Upper lobe of right lung (tissue), 1 donor: ENCODE measurements at places on chromosomes 5 and 9. TPM values are rescaled to one million over a fixed set of nuclear protein-coding genes. Genes with fewer than 3 reads are reported as not detected.

DNA sequence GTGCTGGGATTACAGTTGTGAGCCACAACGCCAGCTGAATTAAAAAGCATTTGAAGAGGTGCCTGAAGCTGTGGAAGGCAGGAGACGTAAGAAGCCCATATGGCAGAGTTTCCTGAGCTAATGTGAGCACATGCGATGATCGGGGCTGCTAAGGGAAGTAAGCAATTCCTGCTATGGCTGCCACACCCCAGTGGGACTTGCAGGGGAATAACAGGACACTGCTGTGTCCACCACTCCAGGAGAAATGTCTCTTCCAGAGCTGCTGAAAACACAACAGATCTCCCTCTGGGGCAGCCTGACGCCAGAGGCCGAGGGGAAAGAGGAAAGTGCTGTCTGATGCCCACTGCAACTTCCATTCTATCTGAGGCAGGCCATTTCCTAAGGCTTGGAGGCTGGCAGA, 46.2 kb upstream of the ANKRD55 start:
- no peak for DNase-seq

- DNase-seq: no peak
These were observed 27.2 kb downstream of the ANXA6 start for GRCh38 chr5:151130235-151130921.

DNA sequence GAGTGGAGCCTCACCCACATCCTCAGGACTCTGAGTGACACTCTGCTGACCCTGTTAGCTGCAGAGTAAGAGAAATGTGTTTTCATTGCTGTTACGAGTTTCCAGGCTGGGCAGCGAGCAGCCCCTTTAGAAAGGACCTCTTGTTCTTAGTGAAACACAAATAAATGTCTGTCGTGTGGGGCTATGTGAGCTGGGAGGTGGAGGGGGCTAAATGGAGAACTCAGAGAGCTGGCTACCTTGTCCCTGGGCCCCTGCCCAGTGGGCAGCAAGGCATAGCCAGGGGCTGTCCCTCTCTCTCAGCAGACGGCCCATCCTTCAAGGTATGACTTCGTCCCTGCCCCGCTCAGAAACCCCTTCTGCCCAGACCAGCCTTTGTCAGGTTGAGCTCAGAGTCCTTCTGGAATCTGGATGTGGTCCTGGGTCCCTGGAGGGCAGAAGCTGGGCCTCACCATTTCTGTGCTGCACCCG, 10.2 kb downstream of the DCANP1 start:
- no peak for DNase-seq

- DNase-seq: peak; percentile 23
These were observed 26.9 kb downstream of the ADAMTS2 start for GRCh38 chr5:179318221-179318955.

DNA sequence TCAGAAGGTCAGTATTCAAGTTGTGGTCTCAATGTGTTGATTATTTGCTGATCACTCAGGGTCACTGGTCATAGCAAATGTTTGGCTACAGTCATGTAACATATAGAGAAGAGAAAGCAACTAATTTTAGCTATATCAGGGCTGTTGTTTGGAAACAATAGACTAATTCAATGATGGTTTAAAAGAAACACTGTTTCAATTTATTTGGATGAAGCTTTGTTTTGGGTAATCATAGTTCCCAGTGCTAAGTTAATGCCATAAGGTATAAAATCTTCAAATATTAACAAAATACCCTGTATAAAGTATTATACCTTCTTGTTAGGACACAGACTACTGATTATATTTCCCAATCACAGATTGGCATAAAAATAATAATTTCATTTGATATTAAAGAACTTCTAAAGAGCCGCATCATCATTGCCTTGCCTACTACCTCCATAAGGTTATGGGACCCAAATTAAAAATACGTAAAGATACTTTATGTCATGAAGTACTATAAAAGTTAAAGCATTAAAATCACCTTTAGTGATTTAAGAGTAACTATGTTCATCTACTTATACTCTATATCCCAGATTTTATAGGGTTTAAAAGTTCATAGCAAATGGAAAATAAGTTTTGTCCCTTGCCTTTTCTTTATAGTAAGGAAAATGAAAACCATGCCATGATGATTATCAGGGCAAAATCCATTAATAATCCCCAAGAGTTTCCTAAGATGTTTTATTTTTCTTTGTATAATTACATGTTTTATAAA, 6.0 kb downstream of the NR3C1 start:
- DNase-seq: no peak

- no peak for DNase-seq
These were observed 359.5 kb downstream of the DTWD2 start for GRCh38 chr5:118628660-118629354.

GRCh38 chr5:166845044-166845443, 1446.4 kb upstream of the WWC1 start:
- DNase-seq: no peak

- DNase-seq: no peak
These were observed 43.1 kb downstream of the RALGPS1 start for GRCh38 chr9:126957687-126958053.

DNA sequence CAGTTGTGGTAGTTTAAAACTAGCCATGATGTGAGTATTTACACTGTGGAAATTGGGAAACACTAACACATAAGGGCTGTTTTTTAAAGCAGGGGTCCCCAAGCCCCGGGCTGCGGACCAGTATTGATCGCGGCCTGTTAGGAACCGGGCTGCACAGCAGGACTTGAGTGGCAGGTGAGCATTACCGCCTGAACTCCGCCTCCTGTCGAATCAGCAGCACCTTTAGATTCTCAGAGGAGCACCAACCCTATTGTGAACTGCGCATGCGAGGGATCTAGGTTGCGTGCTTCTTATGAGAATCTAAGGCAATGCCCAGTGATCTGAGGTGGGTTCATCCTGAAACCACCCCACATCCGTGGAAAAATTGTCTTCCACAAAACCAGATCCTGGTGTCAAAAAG, 127.8 kb downstream of the PCSK5 start:
- peak; percentile 61 for DNase-seq

DNA sequence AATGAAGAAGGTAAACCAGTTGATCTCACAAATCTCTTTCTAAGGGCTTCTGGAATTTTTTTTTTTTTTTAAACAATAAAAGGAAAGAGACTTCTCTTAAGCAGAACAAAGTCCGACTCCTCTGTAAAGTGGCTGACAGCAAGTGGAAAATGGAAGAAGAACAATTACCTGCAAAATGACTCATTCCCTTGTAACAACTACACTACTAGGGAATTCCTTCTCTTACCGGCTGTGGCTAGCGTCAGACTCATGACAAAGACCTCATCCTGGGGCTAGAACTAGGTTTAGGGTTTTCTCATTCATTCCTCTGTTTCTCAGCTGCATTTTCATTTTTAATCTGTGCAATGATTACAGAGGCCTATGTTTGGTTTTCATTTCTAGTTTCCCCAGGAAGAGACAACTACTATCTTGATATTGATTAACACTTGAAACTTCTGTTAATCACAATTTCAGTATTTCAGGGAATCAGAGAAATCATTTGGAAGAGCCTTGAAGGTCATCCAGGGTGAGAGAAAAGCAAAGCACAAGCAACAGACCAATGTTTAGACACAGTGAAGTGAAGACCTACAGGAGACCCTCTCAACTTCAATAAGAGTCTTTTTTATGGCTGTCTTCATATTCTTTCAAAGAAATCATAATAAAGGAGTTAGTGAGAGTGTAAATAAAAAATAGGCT, 437.9 kb downstream of the RAB3C start:
- DNase-seq: no peak

The TAF11L10 gene
- not detected for total RNA-seq

The IRX2 gene
- total RNA-seq: 56.4 TPM

The FOXD4 gene
- total RNA-seq: 0.75 TPM
